Activated CD4-positive, alpha-beta T cell treated with anti-CD3 and anti-CD28 coated beads for 1 hour (primary cell): ENCODE measurements at places on chromosomes 7 and 10.
A peak's percentile ranks its signal among the peaks of the same experiment; 100 is the strongest.

DNA sequence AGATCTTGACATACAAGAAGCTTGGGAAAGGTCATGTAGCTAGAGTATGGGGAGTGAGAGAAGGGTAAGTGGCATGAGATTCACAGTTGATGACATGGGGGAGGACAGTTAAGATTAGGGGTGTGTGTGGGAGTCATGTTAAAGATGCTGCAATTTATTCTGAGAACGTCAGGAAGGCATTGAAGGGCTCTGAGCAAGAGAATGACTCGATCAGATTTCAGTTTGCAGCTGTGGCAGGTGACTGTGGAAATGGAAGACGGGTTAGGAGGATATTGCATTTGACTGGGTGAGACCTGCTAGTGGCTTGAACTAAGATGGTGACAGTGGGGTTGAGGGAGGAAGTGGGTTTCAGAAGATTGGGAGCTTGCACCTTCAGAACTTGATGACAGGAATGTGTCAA lies 5.6 kb downstream of the CDC123 start:
- DNase-seq: no peak

DNA sequence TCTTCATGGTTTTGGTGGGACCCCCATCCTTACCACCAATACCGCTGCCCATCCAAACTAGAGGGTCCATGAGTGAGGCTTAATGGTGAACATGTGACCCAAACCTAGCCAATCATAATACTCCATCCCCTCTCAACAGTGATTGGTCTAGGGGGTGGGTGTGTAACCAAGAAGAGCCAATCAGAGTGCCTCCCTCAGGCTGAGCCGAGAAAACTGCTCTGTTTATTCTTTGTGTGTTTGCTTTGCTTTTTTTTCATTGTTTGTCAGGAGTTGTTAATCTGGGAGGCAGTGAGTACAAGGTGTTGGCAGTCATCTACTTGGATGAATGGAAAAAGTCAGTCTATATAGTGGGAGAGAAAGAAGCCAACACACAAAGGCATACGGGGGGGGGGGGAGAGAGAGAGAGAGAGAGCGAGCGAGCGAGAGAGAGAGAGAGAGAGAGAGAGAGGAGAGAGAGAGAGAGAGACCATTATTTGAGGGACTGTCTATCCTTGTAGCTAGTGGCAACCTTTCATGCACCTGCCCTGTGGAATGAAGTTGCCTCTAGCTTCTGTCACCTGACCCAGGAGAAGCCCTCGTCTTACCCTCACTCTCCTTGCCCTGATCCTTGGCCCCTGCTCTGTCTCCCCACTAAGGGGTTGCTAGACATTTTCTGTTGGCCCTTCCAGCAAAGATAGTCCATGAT lies 441.7 kb downstream of the TYW1 start:
- DNase-seq: no peak

GRCh38 chr10:100148353-100149211 lies 37.2 kb downstream of the ERLIN1 start:
- DNase-seq: no peak

DNA sequence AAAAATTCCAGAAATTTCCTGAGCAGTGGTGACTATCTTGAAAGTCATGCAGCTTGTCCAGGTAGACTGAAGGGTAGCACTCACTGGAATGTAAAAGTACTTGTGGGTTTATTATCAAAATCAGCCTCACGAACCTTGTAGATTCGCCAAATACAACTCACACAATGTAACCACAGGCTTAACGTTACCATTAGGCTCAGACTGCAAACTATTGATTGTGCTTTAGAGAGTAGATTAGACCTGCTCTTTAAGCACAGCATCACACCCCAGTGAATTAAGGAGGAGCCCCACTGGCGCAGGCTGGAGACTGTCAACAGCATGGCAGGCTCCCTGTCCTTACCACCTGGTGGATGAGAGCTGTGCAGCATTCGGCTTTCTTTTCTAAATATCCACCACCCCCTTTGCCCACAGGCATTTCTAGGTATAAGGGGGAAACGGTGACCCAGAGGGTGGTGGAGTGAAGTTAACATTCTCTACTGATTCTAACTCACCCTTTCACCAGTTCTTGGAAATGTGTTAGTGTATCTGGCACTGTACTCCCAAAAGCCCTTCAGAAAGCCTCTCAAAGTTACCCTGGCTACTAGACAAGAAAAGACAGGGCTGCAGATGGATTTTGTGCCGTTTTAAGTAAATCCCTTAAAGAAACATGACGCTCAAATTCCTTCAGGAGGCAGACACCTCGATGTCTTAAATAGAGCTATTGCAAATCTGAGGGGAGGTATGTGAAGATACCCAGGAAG lies 56.6 kb downstream of the GSDME start:
- no peak for DNase-seq

DNA sequence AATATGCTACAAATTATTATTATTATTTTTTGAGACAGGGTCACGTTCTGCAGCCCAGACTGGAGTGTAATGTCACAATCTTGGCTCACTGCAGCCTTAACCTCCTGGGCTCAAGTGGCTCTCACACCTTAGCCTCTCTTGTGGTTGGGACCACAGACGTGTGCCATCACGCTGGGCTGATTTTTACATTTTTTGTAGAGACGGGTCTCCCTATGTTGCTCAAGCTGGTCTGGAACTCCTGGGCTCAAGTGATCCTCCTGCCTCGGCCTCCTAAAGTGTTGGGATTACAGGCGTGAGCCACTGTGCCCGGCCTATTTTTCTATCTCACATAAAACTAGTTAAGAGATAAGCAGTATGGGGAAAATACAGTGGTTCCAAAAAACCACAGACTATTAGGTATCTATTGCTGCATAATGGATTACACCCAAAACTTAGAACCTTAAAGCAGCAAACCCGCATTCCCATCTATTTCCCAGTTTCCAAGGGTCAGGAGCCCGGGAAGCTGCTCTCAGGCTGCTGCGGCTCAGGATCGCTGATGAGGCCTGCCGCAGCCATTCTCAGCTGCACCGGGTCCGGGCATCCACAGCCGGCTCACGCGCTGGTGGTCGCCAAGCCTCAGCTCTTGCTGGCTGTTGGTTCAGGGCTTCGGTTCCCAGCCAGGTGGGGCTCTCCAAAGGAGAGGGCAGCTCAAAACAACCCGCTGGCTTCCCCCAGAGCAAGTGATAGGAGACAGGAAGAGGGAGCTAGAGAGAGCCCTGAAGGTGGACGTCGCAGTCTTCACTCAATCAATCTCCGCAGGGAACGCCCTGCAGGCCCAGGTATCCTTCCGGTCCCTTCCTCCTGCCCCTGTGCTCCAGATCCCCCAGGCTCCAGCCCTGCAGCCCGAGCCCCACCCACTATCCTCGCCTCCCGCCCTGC lies 128.2 kb downstream of the UBE2H start:
- DNase-seq: no peak

DNA sequence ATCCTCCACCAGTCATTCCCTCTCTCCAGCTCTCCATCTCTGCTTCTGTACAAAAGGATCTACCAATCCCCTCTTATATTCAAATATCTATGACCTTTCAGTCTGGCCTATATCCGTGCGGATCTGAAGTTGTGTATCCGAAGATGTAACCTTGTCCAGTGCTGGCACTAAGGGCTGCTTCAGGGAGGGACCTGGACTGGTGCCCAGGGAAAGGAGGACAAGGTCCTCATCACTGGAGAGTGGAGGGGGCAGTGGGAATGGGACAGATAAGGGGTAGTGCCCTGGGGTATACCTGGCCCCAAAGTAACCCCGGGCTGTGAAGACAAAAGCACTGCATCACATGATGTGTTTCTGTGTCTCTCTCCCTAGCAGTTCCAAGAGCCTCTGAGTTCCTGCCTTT lies 1.8 kb downstream of the TMEM225B start:
- DNase-seq: no peak

DNA sequence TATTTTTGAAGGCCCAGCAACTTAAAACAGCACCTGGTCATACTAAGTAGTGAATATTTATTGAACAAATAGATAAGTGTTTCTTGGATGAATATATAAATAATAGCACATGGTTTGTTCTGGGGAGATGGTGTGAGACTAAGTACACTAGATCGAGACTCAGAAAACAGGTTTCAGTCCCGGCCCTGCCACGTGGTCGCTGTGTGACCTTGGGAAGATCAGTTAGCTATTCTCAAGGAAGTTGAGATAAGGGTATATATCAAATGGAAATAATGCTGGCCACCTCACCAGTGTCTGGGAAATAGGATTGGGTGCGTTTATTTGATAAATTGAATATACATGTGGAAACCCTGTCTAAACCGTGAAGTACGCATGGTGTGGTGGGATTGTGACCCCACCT lies 354.6 kb downstream of the SDK1 start:
- DNase-seq: no peak

GRCh38 chr10:123581656-123582055 lies 84.5 kb upstream of the GPR26 start:
- no peak for DNase-seq

DNA sequence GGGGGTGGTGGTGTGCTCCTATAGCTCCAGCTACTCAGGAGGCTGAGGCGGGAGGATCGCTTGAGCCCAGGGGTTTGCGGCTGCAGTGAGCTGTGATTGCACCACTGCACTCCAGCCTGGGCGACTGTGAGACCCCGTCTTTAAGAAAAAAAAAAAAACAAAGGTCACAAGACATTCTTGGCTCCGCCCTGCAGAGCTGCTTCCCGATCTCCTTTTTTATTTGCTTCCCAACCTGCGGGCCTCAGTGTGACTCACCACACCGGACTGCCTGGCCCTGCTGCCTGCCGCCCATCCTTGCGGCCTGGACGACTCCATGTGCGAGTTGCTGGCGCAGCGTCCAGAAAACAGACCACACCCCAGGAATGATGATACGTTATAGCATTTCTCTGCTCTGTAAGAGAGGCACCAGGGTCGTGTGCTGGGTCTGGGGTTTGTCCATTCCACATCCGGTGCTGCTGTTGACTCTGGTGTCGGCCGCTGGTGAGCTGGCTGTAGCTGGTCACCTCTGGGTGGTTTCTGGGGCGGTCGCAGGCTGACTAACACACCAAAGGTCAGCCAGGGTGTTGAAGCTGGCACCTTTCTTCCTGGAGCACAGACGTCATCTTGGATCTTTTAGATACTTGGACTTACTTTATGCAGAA lies 123.6 kb downstream of the TCF7L2 start:
- no peak for DNase-seq

GRCh38 chr10:131210181-131210580 lies 101.3 kb downstream of the TCERG1L start:
- DNase-seq: no peak

- DNase-seq: no peak
Observed at GRCh38 chr7:111640416-111640815, 78.1 kb upstream of the IMMP2L start.

DNA sequence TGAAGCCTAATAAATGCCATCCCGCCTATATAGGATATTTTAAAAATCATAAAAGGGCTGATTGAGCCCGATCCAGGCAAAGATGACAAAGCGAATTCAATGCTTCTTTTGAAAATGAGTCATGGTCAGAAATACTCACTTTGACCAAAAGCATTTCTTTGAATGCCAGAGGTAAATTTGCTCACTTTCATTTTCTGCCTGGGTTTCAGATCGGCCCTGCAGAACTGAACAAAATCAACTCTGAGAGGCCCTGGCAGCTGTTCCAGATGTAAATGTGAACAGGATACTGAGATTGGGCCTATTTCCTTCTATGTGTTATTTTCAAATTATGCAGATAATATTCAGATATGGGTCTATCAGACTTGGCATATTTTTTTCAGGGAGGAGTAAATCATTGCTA lies 114.8 kb upstream of the ARID5B start:
- no peak for DNase-seq

- DNase-seq: no peak
Observed at GRCh38 chr7:116340943-116341907, 130.9 kb downstream of the TES start.

DNA sequence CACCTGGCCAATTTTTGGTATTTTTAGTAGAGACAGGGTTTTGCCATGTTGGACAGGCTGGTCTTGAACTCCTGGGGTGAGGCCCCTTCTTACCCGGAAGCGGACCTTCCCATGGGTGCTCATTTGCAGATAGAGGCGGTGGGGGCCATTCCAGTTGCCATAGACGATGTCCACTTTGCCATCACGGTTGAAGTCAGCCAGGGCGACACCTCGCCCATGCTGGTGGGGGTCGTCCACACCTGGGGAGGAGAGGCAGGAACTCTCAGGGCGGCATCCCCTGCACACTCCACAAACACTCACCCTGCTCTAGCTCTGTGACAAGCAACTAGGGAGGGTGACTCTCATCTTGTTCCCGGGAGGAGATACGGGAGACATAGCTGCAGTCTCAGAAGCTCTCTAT lies 54.9 kb downstream of the GOLGA7B start:
- no peak for DNase-seq

- peak; percentile 1 for DNase-seq
Observed at GRCh38 chr10:124173298-124173900, 80.0 kb upstream of the CHST15 start.

DNA sequence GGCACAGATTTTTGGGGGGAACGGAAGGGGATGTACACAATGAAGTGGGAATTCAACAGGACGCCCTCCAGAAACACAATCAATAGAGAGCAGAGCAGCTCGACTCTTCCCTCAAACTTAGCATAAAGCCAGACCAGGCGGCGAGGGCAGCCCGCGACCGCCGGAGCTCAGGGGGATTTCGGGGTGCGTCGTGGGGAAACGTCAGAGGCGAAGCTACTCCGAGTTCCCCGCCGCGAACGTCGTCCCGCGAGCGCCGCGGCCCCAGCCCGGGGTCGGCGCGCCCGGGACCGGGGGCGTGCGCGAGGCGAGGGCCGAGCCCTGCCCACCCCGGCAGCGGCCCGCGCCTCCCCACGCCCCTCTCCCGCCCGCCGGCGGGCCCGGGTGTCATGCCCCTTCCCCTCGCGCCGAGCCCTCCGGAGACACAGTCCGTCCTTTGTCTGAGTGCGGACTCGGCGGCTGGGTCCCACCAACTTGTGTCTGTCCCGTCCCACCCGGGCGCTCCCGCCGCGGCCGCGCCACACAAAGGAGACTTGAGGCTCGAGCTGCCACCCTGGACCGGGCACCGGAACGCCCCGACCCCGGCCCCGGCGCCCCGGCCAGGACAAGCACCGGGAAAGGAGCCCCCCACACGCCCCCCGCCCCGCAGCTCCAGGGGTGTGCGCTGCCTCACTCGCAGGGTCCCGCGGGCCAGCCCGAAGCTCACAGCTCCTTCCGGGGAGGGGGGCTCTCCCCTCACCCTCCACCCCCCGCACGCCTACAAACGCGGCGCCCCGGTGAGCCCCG lies 634 bp downstream of the EZH2 start:
- DNase-seq: peak; percentile 37

- no peak for DNase-seq
Observed at GRCh38 chr10:124152139-124153022, 59.0 kb upstream of the CHST15 start.

- no peak for DNase-seq
Observed at GRCh38 chr10:13448216-13448615, 80.6 kb downstream of the BEND7 start.

DNA sequence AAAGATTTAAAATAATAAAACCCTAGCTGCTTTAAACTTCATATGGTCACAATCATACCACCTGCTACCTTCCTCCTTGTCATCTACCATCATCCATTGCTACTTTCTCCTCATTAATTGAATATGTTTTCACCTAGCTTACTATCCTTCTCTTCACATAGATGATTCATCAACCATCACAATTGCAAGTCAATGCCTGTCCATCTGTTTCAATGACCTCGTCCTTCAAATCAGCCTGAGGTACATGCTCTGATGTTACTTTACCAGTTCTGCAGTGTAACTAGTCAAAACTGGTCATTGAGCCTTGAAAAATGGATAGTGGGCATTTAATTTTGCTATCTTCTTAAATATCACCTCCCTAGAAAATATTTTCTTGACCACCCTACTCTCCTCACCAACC lies 164.7 kb downstream of the SEMA3E start:
- DNase-seq: no peak
